ENCODE measurements at places on chromosomes 6 and 20. TPM values are rescaled to one million over a fixed set of nuclear protein-coding genes. Genes with fewer than 3 reads are reported as not detected.

Gene KCNK16
- not detected for total RNA-seq

Gene PDE10A
- not detected for total RNA-seq

Gene GLP1R
- 0.81 TPM for total RNA-seq

Gene MYCT1
- not detected for total RNA-seq

Gene PBX2
- total RNA-seq: 59.6 TPM

Gene EIF6
- total RNA-seq: 132 TPM

Gene SLC35F1
- 0.09 TPM for total RNA-seq

DNA sequence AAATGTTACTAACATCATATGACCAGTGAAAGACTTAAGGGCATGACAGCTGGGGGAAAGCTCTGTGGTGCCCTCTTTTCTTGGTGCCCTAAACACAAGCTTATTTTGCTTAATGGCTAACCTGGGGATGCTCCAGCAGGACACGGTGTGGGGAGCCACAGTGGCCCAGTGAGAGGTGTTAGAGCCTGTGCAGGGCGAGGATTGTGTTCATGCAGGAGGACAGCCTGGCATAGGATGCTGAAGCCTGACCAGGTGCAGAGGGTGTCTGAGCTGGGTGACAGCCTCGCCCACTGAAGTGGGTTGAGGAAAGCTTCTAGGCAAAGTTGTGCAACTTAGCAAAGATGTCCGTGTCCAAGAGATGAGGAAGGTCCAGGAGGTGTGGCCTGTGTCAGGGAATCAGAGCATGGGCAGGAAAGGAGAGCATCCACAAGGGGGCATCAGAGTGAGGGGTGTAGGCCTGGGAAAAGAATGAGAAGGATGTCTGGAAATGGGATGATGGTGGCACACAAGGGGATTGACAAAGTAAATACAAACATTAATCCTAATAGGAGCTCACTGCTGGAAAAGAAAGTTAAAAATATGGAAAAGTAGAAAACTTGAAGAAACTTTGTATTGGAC is 33.9 kb downstream of the SLC17A4 start:
- no peaks in the 10 kb centered on the region for H3K27me3 ChIP-seq
- no peaks in the 10 kb centered on the region for H3K4me1 ChIP-seq
- H3K36me3 ChIP-seq: no peaks in the 10 kb centered on the region
- DNase-seq: peak; percentile 51
- H3K4me3 ChIP-seq: no peak overlapping the region

- DNase-seq: peak; percentile 75
- H3K27ac ChIP-seq: peak within 1 kb of the TSS; percentile 69
- H3K36me3 ChIP-seq: no peaks in the 10 kb centered on the region
- H3K4me3 ChIP-seq: peak within 1 kb of the TSS; percentile 53
- no peaks in the 10 kb centered on the region for H3K27me3 ChIP-seq
Measured at GRCh38 chr20:3071610-3072529, at the start of gene OXT. Gene OXT (plus strand): TSS chr20:3071620. CDS start chr20:3071656, 36 bp downstream.

GRCh38 chr6:96304997-96305396 is 216.6 kb upstream of the UFL1 start:
- H3K36me3 ChIP-seq: no peaks in the 10 kb centered on the region
- no peak for DNase-seq
- no peak overlapping the region for H3K27ac ChIP-seq

DNA sequence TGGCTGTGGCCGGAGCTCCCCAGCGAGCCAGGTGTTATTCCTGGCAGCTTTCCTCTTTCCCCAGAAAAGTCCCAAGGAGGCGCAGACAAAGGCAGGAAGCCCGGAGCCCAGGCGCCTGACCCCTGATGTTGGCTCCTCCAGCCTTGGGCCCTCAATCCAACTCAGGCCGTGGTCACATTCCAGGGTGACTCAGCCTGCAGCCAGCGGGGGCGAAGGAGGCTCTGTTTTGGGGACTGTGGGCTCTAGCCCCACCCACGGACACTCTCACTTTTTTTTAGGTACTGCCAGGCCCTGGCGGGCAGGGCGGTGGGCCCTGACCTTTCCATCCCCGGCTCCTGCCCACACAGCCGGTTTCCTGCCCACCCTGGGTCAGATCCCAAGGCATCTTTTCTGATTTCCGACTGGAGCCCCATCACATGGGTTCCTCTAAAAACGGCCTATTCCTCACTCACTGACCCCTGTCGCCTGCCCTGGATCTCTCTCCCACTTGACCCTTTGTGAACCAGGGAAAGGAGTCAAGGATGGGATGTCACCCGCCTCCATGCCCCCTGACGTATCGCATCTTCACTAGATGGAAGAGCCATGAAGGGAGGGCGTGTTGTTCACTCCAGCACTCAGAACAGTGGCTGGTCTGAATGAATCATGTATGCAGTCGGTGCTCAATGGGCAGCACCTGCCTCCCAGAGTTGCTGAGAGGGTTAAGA is 5.5 kb downstream of the PTGIS start:
- no peak for DNase-seq
- peaks cover 2% of the 10 kb centered on the region for H3K4me1 ChIP-seq
- H3K27me3 ChIP-seq: peaks cover 55% of the 10 kb centered on the region
- no peak overlapping the region for H3K27ac ChIP-seq

DNA sequence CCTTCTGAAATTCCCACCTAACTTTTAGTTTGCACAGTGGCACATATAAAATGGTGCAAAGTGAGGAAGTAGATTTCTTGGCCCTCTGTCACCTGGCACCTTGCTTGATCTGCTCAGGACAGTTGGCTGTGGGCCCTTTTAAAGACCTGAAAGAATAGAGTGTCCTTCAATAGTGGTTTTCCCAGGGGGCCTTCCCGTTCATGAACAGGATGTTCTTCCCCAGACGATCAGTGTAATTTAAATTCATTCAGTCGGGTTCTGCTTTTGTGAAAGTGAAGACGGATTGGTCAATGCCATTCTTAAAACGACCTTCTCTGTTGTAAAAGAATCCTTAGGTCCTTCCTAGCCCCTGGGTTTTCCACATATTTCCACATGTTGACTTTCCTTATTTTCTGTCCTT is 178.5 kb downstream of the SASH1 start:
- H3K4me3 ChIP-seq: no peak overlapping the region
- H3K27ac ChIP-seq: no peak overlapping the region
- H3K36me3 ChIP-seq: no peaks in the 10 kb centered on the region
- DNase-seq: no peak
- H3K4me1 ChIP-seq: peaks cover 14% of the 10 kb centered on the region

- DNase-seq: peak; percentile 52
- no peak overlapping the region for H3K4me3 ChIP-seq
- no peaks in the 10 kb centered on the region for H3K36me3 ChIP-seq
- H3K27ac ChIP-seq: no peak overlapping the region
Measured at GRCh38 chr6:36827261-36828079, 11.8 kb downstream of the CPNE5 start.

GRCh38 chr20:3105256-3106137 is 21.0 kb upstream of the AVP start:
- H3K27me3 ChIP-seq: no peaks in the 10 kb centered on the region
- no peak overlapping the region for H3K4me3 ChIP-seq
- H3K4me1 ChIP-seq: peaks cover 16% of the 10 kb centered on the region

GRCh38 chr20:49216991-49217578 is 2.1 kb upstream of the DDX27 start:
- H3K4me1 ChIP-seq: peaks cover 24% of the 10 kb centered on the region
- H3K4me3 ChIP-seq: peak overlapping the region; percentile 41
- H3K27me3 ChIP-seq: no peaks in the 10 kb centered on the region
- H3K36me3 ChIP-seq: peaks cover 16% of the 10 kb centered on the region
- peak; percentile 97 for DNase-seq

GRCh38 chr20:5845681-5846615 is 95.7 kb downstream of the SHLD1 start:
- H3K27me3 ChIP-seq: no peaks in the 10 kb centered on the region
- peaks cover 48% of the 10 kb centered on the region for H3K4me1 ChIP-seq
- H3K4me3 ChIP-seq: no peak overlapping the region
- no peak for DNase-seq

GRCh38 chr6:35601331-35602132 is 87.2 kb downstream of the FKBP5 start:
- peak overlapping the region; percentile 60 for H3K4me3 ChIP-seq
- peaks cover 70% of the 10 kb centered on the region for H3K4me1 ChIP-seq
- H3K27ac ChIP-seq: peak overlapping the region; percentile 70
- peak; percentile 76 for DNase-seq
- H3K36me3 ChIP-seq: peaks cover 33% of the 10 kb centered on the region

DNA sequence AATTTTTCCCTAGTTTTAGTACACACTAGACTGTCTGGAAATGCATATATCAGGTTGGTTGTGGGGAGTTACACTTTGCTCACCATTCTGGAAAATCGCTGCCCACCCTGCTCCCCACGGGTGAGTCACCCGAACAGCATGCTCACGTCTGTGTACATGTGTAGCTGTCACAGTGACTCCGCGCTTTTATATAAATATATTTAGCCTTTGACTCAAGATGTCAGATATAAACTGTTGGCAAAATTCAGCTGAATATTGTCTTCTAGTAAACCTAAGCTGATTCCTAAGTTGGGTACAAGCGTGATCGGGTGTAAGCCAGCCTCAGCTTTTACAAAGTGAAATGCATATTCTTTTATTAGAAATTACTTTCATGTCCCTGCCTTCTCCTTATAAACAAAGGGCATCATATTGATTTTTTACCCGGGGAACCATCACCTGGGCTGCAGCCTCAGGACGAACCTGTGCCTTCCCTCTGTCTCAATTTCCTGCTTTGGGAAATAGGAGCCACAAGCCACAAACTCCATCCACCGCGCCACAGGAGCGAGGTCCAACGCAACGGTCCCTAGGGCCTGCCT is 4.3 kb downstream of the SDCBP2 start:
- peaks cover 11% of the 10 kb centered on the region for H3K4me1 ChIP-seq
- no peak overlapping the region for H3K4me3 ChIP-seq
- no peak overlapping the region for H3K27ac ChIP-seq
- H3K27me3 ChIP-seq: no peaks in the 10 kb centered on the region
- H3K36me3 ChIP-seq: peaks cover 7% of the 10 kb centered on the region

DNA sequence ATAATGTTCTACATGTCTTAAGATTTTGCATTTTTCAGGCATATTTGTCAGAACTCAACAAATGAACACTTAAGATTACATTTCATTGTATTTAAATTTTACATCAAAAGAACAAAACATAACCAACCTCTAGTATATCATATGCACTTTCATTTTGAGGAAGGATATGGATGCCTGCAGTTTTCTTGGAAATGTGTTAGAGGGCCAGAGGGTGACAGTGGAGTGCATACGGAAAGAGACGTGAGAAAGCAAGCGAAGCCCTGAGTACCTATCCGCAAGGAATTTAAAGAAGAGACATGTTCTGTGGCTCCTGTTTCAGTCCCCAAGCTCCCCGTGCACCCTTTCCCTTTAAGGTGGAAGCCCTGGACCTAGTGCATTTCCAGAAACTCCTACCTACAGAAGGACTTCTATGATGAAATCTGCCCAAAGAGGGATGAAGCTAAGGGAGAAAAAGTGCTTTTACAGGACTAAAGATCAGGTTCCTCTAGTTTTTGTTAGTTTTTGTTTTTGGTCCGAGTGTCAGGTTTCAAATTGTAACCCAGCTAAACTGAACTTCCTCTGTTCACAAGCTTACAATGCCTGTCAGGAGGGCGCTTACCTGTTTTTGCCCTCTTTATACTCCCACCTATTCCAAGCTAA is 38.8 kb downstream of the EZR start:
- no peak overlapping the region for H3K4me3 ChIP-seq

DNA sequence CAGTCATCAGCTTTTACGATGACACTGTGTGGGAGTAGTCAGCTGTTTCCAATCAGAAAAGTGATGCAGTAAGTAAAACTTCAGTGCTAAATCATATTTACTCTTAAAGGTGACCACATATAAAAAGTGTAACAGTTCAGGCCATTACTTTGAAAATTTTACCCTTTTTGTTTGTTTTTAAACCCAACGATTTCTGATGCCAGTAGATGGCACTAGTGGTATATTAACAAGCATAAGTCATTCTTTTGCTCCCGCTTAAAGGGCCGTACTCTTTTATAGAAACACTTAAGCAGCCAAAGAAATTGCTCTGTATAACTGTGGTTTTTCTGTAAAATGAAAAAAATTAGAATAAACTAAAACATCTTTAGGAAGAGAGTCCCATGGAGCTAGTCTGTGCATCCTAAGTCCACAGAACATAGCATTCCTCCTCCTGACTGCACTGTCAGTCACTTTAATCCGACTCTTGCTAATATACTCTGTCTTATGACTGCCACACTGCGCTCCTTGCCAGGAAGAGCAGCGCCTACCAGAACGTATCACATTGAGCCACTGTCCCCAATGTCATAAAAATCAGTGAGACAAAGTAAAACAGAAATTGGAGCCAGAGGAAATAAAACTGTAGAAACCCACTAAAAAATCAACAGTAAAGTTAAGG is 25.0 kb downstream of the HEBP2 start:
- no peak overlapping the region for H3K4me3 ChIP-seq
- no peaks in the 10 kb centered on the region for H3K36me3 ChIP-seq
- DNase-seq: no peak
- no peak overlapping the region for H3K27ac ChIP-seq

DNA sequence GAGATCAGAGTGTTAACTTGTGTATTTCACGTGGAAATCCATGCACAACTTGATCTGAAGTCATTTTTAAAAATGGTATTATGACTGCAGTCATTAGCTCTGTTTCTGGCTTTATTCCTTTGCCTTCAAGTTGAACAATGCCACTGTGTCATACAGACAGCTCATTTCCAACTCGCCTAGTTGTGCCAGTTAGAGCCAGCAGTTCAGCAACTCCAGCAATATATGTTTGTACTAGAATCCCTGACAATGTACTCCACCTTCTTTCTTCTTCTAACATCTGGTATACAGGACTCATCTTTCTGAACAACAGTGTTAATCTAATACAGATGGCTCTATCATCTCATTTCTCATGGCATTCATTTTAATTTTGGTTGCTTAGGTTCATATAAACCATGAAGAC is 418.3 kb upstream of the POU3F2 start:
- DNase-seq: no peak
- no peaks in the 10 kb centered on the region for H3K4me1 ChIP-seq
- H3K4me3 ChIP-seq: no peak overlapping the region
- no peaks in the 10 kb centered on the region for H3K27me3 ChIP-seq
- no peaks in the 10 kb centered on the region for H3K36me3 ChIP-seq
- no peak overlapping the region for H3K27ac ChIP-seq

- H3K27me3 ChIP-seq: no peaks in the 10 kb centered on the region
- no peak overlapping the region for H3K4me3 ChIP-seq
- H3K36me3 ChIP-seq: no peaks in the 10 kb centered on the region
- no peaks in the 10 kb centered on the region for H3K4me1 ChIP-seq
- no peak for DNase-seq
Measured at GRCh38 chr6:97014595-97014994, 90.1 kb downstream of the KLHL32 start.

DNA sequence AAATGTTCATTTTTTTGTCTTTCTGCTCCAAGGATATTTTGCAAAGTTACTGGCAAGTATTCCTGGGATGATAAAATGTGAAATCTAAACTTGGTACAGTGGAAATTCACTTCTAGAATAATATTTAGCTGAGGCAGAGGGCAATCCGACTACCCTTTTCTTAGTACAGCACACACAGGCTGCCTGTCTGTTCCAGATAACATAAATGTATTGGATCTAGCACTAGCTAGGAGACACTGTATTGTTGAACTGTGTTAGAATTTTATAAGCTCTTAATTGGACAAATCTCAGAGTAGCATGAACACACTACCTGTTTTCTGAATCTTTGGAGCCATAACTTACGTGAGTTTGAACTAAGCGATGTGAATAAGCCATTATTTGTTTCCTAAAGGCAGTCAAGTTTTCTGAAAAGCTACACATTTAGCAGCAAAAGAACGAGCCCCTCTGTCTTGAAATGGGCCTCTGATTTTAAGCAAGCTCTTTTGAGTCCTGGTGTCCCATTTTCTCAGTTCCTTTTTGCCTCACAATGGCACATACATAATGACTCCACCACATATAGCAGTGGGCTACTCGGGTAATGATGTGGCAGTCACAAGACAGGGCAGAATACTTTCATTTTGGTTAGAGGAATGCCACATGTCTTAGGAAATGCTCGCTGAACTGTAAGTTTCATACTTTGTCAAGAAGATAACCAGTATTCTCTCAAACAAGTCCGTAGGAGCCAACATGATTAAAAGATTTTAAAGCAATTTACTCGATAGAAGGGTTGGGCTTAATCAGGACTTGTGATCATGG is 116.5 kb upstream of the ESR1 start:
- H3K4me3 ChIP-seq: peak overlapping the region; percentile 64
- H3K27ac ChIP-seq: peak overlapping the region; percentile 69
- H3K36me3 ChIP-seq: no peaks in the 10 kb centered on the region
- DNase-seq: peak; percentile 64
